ENCODE measurements at places on chromosomes 16 and 17.
A peak's percentile ranks its signal among the peaks of the same experiment; 100 is the strongest.

- DNase-seq: no peak
These were observed 27.4 kb upstream of the ZNHIT3 start for GRCh38 chr17:36459045-36459444.

DNA sequence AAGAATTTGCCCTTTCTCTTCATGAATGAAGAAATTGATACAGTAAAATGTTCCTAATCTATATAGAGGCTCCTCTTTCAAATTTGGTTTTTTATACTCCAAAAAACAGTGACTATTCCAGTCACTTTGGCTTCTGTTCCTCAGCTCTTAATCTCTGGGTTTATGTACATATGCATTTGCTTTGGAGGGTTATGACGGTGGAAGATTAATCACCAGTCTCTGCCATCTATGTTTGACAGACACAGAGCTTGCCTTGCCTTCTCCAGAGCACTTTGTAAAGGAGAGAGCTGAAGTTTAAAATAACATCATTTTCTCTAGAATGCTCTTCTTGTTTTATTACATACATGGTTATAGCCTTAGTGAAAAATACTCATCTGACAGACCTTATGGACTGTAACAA, 99.3 kb downstream of the NLK start:
- DNase-seq: no peak

DNA sequence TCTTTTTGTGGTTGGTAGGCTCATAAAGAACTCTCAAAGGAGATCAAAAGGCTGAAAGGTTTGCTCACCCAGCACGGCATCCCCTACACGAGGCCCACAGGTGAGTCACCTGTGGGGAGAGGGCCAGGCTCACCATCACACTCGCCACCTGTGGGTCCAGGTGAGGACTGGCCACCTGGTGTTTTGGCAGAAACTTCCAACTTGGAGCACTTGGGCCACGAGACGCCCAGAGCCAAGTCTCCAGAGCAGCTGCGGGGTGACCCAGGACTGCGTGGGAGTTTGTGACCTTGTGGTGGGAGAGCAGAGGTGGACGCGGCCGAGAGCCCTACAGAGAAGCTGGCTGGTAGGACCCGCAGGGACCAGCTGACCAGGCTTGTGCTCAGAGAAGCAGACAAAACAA, 11.1 kb downstream of the GNPTG start:
- no peak for DNase-seq

DNA sequence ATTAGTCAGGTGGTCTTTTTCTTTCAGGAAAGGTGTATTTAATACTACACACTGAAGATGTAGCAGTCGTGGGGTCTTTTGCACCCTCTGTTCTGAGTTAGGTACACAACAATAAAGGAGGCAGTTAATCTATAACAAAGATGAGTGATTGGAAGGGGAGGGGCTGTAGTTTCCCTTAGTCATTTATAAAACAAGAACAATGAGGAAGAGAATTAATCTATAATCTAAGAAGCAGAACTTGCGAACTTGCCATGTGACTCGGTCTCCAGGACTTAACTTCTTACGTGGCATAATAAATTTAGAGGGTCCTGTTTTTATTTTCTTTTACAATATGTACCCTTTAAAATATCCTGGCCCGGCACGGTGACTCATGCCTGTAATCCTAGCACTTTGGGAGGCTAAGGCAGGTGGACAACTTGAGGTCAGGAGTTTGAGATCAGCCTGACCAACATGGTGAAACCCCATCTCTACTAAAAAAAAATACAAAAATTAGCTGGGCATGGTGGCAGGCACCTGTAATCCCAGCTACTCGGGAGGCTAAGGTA, 8.6 kb upstream of the APPBP2 start:
- DNase-seq: no peak

DNA sequence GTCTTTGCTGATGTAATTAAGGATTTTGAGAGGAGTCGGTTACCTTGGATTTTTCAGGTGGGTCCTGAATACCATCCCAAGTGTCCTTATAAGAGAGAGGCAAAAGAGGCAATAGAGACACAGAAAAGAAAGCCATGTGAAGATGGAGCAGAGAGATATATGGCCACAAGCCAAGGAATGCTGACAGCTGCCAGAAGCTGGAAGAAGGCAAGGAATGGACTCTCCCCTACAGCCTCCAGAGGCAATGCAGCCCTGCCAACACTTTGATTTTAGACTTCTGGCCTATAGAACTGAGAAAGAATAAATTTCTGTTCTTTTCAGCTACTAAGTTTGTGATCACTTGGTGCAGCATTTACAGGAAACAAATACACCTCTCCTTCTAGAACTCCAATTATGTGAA, 8.2 kb upstream of the RNFT1 start:
- DNase-seq: no peak

DNA sequence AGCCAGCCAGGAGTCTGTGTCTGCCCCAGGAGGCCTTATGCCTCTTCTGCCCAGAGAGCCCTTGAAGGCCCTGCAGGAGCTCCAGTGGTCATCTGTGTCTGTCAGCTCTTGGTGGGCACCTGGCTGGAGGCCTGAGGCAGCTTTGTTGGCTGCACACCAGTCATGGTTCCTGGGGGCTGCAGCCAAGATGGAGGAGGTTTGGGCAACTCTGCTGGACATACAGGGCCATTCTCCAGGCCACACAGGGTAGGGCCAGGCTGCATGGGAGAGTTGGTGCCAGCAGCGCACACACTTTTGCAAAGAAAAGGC, 29.4 kb downstream of the B9D1 start:
- DNase-seq: no peak

DNA sequence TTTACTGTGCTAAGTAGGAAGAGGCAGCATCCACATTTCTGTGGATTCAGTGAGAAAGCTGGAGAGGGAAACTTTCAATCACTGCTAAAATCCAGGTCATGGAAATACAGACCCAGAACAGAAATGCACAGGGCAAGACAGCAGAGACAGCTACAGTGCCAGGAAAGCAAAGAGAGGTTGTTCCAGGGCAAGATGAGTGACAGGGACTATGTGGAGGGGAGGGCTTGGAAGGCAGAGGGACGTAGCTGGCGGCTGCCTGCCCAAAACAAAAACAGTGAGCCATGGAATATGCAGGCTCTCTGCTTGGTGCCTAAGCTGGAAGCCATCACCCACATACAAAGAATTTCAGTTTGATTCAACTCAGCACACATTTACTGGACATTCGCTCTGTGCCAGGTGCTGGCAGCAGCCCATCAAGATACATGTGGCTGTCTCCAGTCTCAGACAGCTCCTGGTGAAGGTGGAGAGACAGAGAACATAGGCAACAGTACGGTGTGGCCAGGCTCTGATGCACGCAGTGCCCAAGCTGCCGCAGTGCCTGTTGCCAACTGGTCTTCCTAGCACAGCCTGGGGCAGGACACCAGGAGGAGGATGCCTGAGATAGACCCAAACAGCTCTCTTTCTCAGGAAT, 88.7 kb downstream of the AIPL1 start:
- no peak for DNase-seq

DNA sequence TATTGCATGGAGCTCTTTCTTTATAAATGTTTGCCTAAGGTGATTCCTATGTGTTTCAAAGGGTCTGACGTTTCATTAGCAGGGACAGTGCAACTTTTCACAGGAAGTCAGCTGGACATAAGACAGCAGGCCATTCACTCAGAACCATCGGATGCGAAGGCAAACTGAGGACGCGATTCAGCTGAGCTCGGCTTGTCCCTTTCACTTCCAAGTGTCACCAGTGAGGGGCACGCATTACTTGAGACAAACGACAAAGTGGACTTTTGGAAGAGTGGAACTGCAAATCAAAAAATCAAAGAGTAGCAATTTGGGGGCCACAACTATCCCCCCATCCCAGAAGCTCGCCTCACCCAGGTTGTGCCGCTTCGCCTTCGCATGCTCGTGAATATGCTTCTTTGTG, 14.6 kb downstream of the USP22 start:
- no peak for DNase-seq

DNA sequence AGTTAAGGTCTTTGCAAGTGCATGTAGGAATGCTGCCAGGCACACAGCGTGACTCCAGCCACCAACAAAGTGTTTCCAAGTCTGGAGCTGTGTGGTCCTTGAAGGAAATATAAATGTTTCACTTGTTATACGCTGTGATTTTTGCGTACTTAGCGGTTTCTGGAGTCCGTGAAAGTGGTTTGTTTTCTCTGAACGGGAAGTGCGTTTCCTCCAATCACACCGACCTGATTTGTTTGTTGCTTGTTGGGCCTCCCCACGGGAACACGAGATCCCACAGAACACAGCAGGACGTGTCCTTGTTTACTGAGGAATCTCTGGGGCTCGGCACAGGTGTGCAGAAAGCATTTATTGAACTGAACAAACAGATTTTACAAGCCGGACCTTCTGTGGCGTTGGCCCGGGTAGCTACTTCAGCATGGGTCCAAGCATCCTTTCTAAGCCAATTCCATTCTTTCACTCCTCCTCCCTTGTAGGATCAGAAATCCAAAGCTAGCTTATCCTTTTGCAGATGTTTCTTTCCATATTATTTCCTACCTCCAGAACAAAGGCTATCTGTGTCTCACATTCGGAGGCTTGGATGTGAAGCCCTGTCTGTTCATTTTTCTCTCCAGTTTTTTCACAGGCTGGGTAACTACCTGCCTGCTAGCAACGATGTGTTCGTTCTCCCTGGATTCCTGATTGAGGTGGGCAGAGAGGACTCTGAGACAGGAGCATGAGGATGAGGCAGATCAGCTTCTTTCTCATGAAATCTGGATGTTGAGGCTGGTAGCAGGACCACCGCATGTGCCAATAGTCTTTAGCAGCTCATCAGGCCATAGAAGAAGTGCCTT, 44.6 kb downstream of the ABAT start:
- no peak for DNase-seq

- no peak for DNase-seq
These were observed 83.7 kb downstream of the CPPED1 start for GRCh38 chr16:12719972-12720371.

- DNase-seq: no peak
These were observed 106.9 kb upstream of the SIAH1 start for GRCh38 chr16:48492133-48492532.

DNA sequence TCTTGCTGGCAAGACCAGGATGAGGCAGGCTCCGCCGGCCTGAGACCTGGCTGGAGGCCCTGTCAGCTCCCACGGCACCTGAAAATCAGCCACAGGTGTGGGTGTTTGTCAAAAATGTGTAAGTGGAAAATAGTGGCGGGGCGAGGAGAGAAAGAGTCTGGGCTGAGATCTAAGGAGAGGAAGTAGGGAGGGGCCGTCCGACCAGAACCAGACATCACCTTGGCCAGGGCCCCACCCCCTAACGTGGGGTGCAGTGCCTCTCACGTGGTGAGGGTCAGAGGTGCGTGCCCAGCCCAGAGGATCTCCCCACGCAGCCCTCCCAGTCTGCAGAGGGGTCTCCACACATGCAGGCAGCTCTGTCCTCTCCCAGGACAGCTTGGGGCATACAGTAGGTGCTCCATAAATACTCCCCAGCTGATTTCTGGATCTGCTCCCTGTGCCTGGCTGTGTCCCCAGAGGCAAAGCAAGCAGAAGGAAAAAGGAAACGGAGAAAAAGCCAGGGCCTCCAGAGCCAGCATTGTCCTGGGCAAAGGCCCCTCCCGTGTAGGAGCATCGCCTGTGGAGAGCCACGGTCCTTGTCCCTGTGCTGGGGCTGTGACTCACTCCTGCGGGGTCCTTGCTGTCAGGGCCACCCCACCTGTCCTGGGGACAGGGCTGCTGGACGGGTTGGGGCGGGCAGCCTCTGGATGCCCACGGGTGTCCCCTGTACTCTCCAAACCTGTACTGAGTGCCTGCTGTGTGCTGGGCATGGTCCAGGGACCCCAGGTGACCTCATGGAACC, 16.7 kb downstream of the ZFPM1 start:
- peak; percentile 35 for DNase-seq

GRCh38 chr17:13157656-13158055, 139.8 kb upstream of the ELAC2 start:
- no peak for DNase-seq

- DNase-seq: no peak
These were observed 888 bp downstream of the PIGW start for GRCh38 chr17:36535669-36536081.

DNA sequence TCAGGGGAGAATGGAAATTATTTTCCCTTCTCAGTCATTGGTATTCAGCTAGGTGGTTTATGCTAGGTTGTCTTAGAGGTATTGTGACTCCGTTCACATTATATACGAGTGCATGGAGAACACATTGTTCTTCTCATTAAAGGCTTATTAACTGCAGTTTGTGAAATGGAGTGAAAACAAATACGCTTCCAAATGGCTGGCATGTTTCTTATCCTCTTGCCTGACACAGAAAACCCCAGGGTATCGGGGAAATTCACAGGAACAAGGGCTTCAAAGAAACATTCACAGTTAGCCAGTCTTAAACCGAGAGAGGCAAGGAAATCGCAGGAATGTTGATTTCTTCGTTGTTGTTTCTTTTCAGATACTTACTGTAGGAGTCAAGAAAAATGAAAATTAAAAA, 1047.9 kb upstream of the RBFOX1 start:
- no peak for DNase-seq
